ENCODE measurements at places on chromosomes 2 and 18.

DNA sequence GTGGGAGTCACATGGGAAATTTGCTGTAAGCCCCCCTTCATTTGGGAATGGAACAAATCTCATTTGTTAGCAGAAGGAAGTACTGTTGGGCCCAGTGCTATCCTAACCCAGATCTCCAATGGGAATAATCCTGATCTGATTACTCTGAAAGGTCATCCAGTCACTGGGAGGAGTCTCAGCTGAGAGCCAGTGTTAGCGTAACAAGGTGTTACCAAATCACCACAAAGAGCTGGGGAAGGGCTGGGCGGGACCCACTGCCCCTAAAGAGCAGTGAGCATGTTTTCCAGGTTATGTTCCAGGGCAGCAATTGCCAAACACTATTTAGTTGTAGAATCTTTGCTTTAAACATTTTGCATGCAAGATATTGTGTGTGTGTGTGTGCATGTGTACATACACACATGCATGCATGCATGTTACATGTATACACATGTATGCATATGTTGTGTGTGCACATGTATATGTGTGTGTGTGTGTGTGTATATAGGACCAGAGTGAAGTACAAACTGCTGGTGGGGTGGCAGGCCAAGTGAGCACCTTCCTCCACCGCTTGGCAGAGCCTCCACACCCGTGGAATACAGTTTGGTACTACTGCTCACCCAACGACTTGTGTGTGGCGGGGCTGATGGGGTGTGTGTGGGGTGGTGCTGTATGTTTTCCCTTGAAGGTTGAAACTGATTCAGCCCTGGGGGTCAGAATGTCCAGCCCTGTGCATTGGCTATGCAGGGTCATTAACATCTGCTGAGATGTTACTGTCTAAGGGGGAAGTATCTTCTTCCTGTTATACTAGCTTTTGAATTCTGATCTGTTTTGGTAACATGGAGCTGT is 15.2 kb downstream of the INPP5D start:
- no peaks in the 10 kb centered on the region for H3K27me3 ChIP-seq
- peaks cover 30% of the 10 kb centered on the region for H3K4me1 ChIP-seq
- no peak overlapping the region for H3K4me3 ChIP-seq
- peaks cover 38% of the 10 kb centered on the region for H3K36me3 ChIP-seq
- no peak overlapping the region for H3K27ac ChIP-seq

- DNase-seq, result no peak
- no peaks in the 10 kb centered on the region for H3K4me1 ChIP-seq
- peaks cover 15% of the 10 kb centered on the region for H3K36me3 ChIP-seq
- no peaks in the 10 kb centered on the region for H3K27me3 ChIP-seq
Observed at GRCh38 chr2:73436019-73436418, 50.4 kb downstream of the ALMS1 start.

DNA sequence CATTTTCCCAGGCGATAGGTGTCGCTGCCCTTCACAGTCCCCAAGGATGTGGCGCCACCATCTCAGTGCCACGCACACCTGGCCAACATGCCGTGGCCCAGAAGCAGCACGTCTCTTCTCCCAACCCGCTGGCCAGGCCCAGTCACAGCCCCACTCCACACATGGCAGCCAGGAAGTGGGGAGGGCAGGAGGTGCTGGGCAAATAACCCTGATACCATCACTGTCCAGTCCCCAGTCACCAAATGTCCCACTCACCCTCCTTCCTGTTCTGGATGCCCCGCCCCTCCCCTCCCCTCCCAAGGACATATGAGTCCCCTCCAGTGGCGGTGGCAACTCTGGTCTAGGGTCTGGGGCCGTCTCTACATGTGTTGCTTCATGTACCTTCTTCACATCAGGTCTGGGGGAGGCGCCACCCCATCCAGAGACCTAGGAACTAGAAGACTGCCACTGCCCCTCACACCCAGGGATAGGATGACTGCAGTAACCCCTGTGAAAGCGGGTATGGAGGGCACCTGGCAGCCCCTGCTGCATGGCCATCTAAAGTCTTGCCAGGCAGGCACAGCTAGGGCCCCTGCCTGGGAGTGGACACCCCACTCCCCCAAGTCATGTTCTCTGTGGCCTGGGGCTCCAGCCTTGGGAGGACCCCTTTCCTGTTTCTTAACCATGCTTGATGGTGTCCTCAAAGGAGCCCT is 7.3 kb upstream of the CAPN10 start:
- no peaks in the 10 kb centered on the region for H3K27me3 ChIP-seq
- no peak for DNase-seq
- no peak overlapping the region for H3K4me3 ChIP-seq
- peaks cover 30% of the 10 kb centered on the region for H3K4me1 ChIP-seq
- H3K27ac ChIP-seq, result peak overlapping the region; percentile 83

DNA sequence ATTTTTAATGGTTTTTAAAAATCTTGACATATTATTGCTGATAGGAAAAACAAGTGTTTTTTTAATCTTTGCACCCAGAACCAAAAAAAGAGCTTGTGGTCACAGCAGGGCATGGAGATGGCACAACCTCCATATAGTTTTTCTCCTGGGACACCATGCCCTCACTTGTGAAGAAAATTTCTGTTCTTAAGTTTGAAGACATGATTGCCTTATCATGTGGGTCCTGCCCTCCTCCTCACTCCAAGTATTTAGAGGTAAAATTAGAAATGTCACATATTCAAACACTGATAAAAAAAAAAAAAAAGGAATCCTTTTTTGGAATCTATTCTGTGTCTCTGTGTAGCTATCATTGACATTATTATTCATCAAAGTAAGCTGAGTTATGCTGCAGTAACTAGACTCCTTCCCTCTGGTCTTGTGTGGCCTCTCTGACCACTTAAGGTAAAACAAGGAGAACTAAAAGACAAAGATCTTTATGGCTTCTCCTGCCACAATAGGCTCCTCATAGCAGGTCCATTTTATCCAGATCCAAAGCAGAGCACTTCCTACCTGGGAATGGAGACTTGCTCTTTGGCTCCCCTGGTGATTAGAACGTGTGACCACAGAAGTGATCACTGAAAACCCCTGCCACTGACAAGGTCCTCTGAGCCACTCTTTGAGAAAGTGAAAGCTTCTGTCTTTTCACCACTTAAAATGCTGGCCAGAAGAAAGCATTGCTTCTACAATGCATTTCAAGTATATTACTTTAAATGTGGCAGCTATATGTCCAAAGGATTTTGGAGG is 19.8 kb downstream of the ADD2 start:
- no peak for DNase-seq
- no peak overlapping the region for H3K27ac ChIP-seq
- no peaks in the 10 kb centered on the region for H3K36me3 ChIP-seq
- no peaks in the 10 kb centered on the region for H3K4me1 ChIP-seq
- no peak overlapping the region for H3K4me3 ChIP-seq

GRCh38 chr2:199223791-199224190 is 233.9 kb downstream of the SATB2 start:
- H3K4me3 ChIP-seq, result no peak overlapping the region
- H3K36me3 ChIP-seq, result no peaks in the 10 kb centered on the region
- no peaks in the 10 kb centered on the region for H3K4me1 ChIP-seq
- H3K27me3 ChIP-seq, result no peaks in the 10 kb centered on the region
- no peak overlapping the region for H3K27ac ChIP-seq
- no peak for DNase-seq

DNA sequence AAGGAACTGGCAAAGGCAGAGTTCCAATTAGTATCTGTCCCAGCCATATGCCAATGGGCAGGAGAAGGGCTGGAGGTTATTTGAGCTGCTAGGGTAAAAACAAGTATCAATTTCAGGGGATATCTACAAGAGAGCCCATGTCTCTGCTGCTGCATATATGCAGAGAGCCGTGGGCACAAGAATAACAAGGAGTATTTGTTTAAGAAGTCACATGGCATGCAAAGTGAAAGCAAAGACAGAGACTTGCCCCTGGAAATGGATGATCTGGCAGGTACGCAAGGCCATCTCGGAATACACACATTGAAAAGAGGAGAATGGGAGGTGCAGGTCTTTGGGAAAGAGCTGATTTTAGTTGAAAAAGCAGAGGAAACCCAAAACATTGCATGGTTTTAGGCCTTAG is 170.6 kb downstream of the EVA1A start:
- no peaks in the 10 kb centered on the region for H3K36me3 ChIP-seq
- DNase-seq, result no peak
- H3K4me3 ChIP-seq, result no peak overlapping the region
- H3K27ac ChIP-seq, result no peak overlapping the region
- H3K27me3 ChIP-seq, result no peaks in the 10 kb centered on the region
- no peaks in the 10 kb centered on the region for H3K4me1 ChIP-seq

DNA sequence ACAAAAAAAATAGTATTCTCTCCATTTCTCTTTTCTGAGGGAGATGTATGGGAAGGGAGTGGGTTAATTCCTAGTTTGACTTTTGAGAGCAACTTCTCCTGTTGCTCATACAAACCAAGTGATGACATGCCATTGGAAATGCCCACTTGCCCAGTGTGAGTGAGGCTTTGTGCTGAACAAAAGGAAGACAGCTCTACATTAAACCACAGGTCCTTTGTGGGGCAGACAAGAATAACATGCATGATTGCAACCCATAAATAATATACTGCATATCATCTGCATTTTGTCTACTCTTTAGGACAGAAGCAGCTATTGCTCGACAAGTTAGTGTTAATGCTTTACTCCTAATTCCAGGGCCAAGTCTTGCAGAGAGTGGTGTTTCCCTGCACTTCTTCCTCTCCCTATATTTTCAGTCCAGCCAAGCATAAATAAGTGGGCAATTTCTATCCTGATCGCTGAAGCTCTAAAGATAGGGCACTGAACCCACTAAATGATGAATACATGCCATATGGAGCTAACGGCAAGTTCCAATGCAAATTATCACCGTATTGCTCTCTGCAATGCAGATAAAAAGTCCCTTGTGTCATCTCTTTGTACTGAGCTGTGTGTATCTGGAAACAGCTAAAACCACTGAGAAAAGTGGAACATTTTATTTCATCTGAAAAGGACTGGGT is 19.4 kb upstream of the EHBP1 start:
- H3K36me3 ChIP-seq, result no peaks in the 10 kb centered on the region
- DNase-seq, result no peak
- H3K27ac ChIP-seq, result no peak overlapping the region
- H3K27me3 ChIP-seq, result peaks cover 16% of the 10 kb centered on the region

DNA sequence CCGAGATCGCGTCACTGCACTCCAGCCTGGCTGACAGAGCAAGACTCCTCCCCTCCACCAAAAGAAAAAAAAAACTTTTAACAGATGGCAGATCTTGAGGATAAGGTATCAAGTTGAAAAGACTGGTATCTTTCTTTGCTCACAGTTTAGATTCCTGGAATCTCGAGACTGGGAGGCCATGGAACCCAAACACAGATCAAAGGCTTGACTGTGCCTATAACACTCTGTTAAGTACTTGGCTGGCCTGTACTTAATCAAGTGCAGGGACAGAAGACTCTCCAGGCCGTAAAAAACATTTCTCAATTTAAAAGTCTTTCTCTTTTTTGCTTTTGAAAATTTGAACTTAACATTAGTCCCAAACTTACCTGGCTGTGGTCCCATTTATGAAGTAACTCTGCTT is 107.1 kb upstream of the ZNF516 start:
- H3K27me3 ChIP-seq, result peaks cover 6% of the 10 kb centered on the region
- no peaks in the 10 kb centered on the region for H3K36me3 ChIP-seq
- DNase-seq, result no peak
- H3K27ac ChIP-seq, result no peak overlapping the region

DNA sequence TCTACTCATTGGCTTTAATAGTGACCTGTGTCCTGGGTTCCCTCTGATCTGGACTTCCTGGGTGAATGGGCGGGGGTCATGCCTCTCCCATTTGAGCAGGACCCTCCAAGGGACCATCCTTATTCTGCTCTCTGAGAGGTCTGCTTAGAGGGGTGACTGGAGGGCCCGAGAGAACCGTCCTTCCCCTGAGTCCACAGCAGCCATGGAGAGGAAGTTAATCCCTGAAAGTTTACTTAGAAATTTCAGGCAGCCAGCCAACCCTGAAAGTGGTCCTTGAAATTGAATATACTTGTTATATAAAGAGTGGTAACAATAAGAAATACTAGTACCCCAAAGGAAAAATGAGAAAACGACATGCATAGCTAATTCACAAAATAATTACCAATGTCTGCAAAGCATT is 226.1 kb downstream of the DYSF start:
- H3K27me3 ChIP-seq, result no peaks in the 10 kb centered on the region
- no peak overlapping the region for H3K27ac ChIP-seq
- no peaks in the 10 kb centered on the region for H3K36me3 ChIP-seq

DNA sequence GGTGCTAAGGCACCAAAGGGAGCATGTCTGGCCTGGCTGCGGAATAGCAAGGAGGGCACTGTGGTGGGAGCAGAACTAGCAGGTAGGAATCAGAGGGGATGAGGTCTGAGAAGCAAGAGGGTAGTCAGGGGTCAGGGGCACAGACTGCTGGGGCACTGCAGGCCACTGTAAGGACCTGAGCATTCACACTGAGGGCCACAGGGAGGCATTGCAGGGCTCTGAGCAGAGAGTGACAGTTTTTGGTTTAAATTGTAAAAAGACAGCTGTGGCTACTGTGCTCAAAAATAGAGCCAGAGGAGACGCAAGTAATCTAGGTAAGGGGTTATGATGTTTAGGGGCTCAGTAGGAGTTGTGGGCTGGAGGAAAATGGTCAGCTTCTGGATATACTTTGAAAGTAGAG is 41.5 kb downstream of the ARHGAP25 start:
- peak overlapping the region; percentile 72 for H3K4me3 ChIP-seq
- H3K27ac ChIP-seq, result peak overlapping the region; percentile 91

DNA sequence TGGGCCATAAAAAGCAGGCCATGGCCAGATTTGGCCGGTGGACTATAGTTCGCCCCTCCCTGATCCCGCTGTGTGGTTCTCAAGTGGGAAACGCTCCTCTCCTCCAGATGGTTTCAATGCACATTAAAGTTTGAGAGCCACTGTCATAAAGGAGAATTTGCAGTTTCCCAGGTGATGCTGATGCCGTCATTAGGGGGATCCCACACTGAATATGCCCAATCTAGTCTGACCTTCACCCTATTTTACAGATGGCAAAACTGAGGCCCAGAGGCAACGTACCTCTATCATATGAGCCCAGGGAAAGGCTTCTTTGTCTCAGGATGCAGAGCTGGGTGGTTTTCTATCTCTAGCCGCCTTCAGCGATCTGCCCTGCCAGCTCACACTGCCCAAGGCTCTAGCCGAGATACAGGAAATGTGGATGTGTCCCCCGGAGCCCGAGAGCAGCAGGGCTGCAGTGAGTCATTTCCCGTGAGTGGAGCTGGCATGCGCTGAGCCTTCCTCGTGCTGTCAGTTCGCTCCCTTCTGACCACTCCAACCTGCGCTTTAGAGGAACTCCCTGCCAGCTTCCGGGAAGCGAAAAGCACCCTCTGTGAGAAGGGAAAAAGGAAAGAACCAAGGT is 116.2 kb downstream of the SMAD7 start:
- H3K4me1 ChIP-seq, result peaks cover 88% of the 10 kb centered on the region
- peak overlapping the region; percentile 87 for H3K4me3 ChIP-seq
- peaks cover 19% of the 10 kb centered on the region for H3K27me3 ChIP-seq

GRCh38 chr18:55787536-55788073 is 199.6 kb upstream of the TCF4 start:
- no peaks in the 10 kb centered on the region for H3K36me3 ChIP-seq
- no peaks in the 10 kb centered on the region for H3K27me3 ChIP-seq
- no peak overlapping the region for H3K27ac ChIP-seq

Data from activated naive CD4-positive, alpha-beta T cell treated with anti-CD3 and anti-CD28 coated beads, Interleukin-2, amount 10 ng/mL, durations not matched to agents 7 days and 5 days (primary cell).